Activated naive CD8-positive, alpha-beta T cell treated with anti-CD3 and anti-CD28 coated beads for 36 hours (primary cell): ENCODE measurements at places on chromosomes 4 and X. TPM values are rescaled to one million over a fixed set of nuclear protein-coding genes. Genes with fewer than 3 reads are reported as not detected.
A peak's percentile ranks its signal among the peaks of the same experiment; 100 is the strongest.

GRCh38 chr4:53127365-53127764 is 238.5 kb downstream of the SCFD2 start:
- H3K27me3 ChIP-seq, result no peaks in the 10 kb centered on the region
- H3K27ac ChIP-seq, result no peak overlapping the region
- H3K4me3 ChIP-seq, result no peak overlapping the region
- H3K36me3 ChIP-seq, result peaks cover 15% of the 10 kb centered on the region

- DNase-seq, result no peak
- H3K27ac ChIP-seq, result no peak overlapping the region
- H3K4me1 ChIP-seq, result no peaks in the 10 kb centered on the region
- H3K36me3 ChIP-seq, result no peaks in the 10 kb centered on the region
- H3K4me3 ChIP-seq, result no peak overlapping the region
Observed at GRCh38 chrX:49838374-49838773, 9.3 kb downstream of the PAGE4 start.

GRCh38 chr4:151197247-151197646 is 79.7 kb upstream of the PRSS48 start:
- H3K27me3 ChIP-seq, result peaks cover 12% of the 10 kb centered on the region
- no peak overlapping the region for H3K4me3 ChIP-seq
- no peaks in the 10 kb centered on the region for H3K4me1 ChIP-seq
- H3K36me3 ChIP-seq, result no peaks in the 10 kb centered on the region

- peaks cover 5% of the 10 kb centered on the region for H3K36me3 ChIP-seq
- no peak overlapping the region for H3K4me3 ChIP-seq
- no peaks in the 10 kb centered on the region for H3K27me3 ChIP-seq
Observed at GRCh38 chr4:8409264-8410065, 31.1 kb downstream of the ACOX3 start.

DNA sequence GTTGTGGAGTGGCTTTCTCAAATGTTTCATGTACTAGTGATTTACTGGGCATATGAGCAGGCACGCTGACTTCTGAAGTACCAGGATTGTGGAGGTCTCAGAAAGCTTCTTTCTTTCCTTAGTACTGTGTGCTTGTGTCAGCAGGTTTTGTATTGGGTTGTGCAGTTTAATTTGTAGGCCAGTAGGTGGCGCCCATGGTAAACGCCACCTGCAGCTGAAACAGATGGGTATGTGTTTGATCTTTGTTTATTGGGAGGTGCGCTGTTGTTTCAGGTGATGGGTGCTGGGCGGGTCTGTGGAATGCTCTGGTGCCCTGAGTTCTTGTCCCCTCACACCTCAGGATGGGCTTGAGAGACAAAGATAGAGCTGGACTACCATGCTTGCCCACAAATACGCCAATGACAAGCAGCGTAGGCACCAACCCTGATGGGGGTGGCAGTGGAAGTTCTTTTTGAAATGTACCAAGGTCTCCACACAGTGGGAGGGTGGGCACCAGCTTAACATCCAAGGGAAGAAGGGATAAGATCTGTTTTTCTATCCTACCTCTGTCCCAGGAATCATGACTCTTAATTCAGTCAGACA is 141.5 kb downstream of the RPS6KA6 start:
- H3K27ac ChIP-seq, result no peak overlapping the region
- no peak for DNase-seq
- no peaks in the 10 kb centered on the region for H3K36me3 ChIP-seq
- H3K4me1 ChIP-seq, result no peaks in the 10 kb centered on the region
- H3K27me3 ChIP-seq, result no peaks in the 10 kb centered on the region
- H3K4me3 ChIP-seq, result no peak overlapping the region

C4orf17 gene
- total RNA-seq, result not detected

DNA sequence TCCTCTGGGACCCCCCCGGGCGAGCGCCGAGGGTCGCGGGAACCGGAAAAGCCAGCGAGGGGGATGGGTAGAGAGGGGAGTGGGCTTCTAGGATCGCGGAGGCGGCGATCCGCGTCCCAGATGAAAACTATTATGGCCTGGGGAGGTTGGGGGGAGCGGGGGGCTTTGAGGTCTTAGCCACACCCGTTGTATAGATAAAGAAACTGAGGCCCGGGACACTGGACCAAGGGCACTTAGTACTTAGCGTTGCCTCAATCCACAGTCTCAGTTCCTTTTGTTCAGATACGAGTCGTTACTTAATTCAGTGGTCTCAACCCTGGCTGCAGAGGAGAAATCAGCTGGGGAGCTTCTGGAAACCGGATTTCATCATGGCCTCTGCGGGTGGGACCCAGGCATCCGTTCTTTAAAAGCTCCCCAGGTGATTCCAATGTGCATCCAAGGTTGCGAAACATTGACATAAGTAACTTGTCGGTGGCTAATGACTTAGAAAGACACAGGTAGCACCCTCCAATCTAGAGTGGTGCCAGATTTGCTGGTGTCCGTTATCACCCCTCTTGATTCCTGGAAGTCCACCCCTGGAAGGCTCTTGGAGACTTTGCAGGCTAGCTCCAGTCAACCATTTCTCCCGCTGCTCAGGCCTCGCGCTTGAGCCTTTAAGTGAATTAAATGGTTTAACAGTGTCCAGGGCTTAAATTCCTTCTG is 90.7 kb downstream of the GEMIN8 start:
- peak overlapping the region; percentile 59 for H3K4me3 ChIP-seq
- H3K4me1 ChIP-seq, result peaks cover 3% of the 10 kb centered on the region
- no peaks in the 10 kb centered on the region for H3K36me3 ChIP-seq
- H3K27me3 ChIP-seq, result peaks cover 33% of the 10 kb centered on the region

DNA sequence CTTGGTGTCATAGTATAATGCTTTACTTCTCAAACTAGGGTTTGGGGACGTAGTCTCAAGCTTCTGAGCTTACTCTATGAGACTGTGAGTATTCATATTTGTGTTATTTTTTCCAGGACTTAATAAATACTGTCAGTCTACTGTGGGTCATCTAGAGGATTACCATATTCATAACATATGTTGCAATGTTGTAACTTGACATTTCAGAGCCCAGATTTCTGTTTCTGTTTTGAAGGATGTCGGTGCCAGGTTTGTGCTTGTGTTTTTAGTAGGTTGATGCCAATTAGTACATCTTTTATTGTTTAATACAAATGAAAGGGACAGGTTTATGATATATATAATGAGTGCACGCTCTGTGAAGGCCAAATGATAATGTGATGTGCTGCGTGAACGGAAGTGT is 69.6 kb downstream of the SPANXN4 start:
- no peak overlapping the region for H3K27ac ChIP-seq
- no peaks in the 10 kb centered on the region for H3K36me3 ChIP-seq
- H3K27me3 ChIP-seq, result no peaks in the 10 kb centered on the region
- no peak for DNase-seq
- H3K4me1 ChIP-seq, result no peaks in the 10 kb centered on the region
- no peak overlapping the region for H3K4me3 ChIP-seq

GRCh38 chr4:25215511-25215910 is 18.3 kb upstream of the PI4K2B start:
- H3K4me3 ChIP-seq, result no peak overlapping the region
- no peak overlapping the region for H3K27ac ChIP-seq
- no peaks in the 10 kb centered on the region for H3K4me1 ChIP-seq
- peaks cover 22% of the 10 kb centered on the region for H3K36me3 ChIP-seq
- DNase-seq, result no peak

DNA sequence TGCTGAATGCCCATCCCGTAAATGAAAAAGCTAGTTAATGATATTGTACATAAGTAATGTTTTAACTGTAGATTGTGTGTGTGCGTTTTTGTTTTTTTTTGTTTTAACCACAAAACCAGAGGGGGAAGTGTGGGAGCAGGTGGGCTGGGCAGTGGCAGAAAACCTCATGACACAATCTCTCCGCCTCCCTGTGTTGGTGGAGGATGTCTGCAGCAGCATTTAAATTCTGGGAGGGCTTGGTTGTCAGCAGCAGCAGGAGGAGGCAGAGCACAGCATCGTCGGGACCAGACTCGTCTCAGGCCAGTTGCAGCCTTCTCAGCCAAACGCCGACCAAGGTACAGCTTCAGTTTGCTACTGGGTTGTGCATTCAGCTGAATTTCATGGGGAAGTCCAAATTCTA is at the start of gene SPP1:
SPP1 (plus strand) TSS at position 249 of the 400 bp plus-strand sequence. CDS start 1,182 bp downstream, outside the sequence.
- H3K27ac ChIP-seq, result no peak within 1 kb of the TSS
- peaks cover 66% of the 10 kb centered on the region for H3K27me3 ChIP-seq
- H3K4me1 ChIP-seq, result peaks cover 13% of the 10 kb centered on the region
- peak; percentile 31 for DNase-seq
- no peaks in the 10 kb centered on the region for H3K36me3 ChIP-seq
- no peak within 1 kb of the TSS for H3K4me3 ChIP-seq

GRCh38 chr4:80017125-80017854 is 55.7 kb downstream of the ANTXR2 start:
- peaks cover 2% of the 10 kb centered on the region for H3K36me3 ChIP-seq
- H3K4me1 ChIP-seq, result peaks cover 5% of the 10 kb centered on the region
- no peak overlapping the region for H3K27ac ChIP-seq
- no peak overlapping the region for H3K4me3 ChIP-seq

TRPC3 gene
- total RNA-seq, result 0.12 TPM

NALF2 gene
- 0.19 TPM for total RNA-seq

NAA11 gene
- not detected for total RNA-seq

GRCh38 chr4:113116414-113117357 is 67.2 kb downstream of the ANK2 start:
- no peak overlapping the region for H3K4me3 ChIP-seq
- H3K4me1 ChIP-seq, result no peaks in the 10 kb centered on the region
- H3K36me3 ChIP-seq, result no peaks in the 10 kb centered on the region
- H3K27ac ChIP-seq, result no peak overlapping the region
- DNase-seq, result no peak
- H3K27me3 ChIP-seq, result no peaks in the 10 kb centered on the region

DNA sequence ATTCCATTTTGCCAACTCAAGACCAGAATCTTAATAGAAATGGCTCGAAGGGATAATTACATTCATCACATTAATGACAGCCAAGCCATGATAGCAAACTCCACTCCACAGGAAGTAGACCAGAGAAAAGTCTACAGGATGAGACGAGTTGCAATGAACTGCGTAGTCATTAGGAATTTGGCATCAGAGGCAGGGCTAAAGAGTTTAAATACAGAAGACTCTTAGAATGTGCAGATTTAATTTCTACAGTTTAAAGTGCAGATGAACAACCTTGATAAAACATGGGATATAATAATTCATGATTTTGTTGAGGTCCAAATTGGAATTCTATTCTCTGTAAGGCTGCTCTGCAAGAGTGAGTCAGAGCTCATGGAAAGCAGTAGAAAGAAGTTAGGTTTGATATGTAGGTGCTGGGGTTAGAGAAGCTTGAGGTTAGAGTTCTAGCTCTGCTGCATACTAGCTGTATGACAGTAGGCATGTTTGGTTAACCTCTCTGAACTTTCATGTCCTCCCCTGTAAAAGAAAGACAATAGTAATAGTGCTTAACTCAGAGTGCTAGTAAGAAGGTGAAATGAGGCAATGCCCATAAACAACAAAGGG is 32.2 kb downstream of the LNX1 start:
- H3K36me3 ChIP-seq, result no peaks in the 10 kb centered on the region
- peaks cover 12% of the 10 kb centered on the region for H3K27me3 ChIP-seq
- peaks cover 1% of the 10 kb centered on the region for H3K4me1 ChIP-seq
- DNase-seq, result no peak
- no peak overlapping the region for H3K27ac ChIP-seq

GRCh38 chr4:128288689-128289106 is 1.1 kb upstream of the PGRMC2 start:
- DNase-seq, result peak; percentile 15
- peak overlapping the region; percentile 83 for H3K4me3 ChIP-seq
- H3K27me3 ChIP-seq, result no peaks in the 10 kb centered on the region
- H3K4me1 ChIP-seq, result peaks cover 24% of the 10 kb centered on the region
